ENCODE measurements at places on chromosomes 2 and 18.

DNA sequence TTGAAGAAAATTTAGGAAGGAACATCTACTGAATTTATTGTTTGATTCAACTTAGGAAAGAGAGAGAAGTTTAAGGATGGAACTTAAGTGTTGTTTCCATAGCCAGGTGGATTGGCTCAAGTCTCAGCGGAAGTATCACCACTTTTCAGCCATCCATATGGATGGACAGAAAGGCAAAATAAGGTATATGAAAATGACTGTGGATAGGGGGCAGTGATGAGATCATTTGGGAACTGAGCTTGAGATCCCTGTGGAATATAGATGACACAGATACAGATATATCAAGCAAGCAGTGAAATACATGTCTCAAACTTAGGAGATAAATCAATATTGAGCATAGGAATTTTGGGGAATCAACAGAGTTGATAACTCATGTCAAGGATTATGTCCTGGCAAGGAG lies 1462.7 kb upstream of the NXPH2 start:
- no peak for DNase-seq

- no peak for DNase-seq
Measured at GRCh38 chr2:239462671-239463506, 62.1 kb upstream of the HDAC4 start.

GRCh38 chr2:109231996-109232705 lies 103.1 kb downstream of the SH3RF3 start:
- no peak for DNase-seq

DNA sequence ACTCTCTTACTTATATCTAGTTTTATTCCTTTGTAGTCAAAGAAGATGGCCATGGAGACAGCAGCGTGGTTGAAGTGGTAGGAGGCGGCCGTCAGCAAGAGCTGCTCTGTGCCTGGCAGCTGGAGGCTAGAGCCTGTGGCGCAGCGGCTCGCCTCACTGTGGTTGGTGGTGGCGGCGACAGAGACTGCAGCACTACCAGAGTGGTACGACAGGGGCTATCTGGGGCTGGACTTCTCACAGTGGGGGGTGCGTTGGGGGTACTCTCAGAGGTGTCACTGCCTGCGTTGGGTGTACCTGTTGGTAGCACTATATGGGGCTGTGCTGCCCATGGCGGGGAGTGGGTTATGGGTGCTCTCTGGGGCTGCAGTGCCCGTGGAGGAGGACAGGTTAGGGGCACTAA lies 8.5 kb upstream of the ANKRD62 start:
- no peak for DNase-seq

DNA sequence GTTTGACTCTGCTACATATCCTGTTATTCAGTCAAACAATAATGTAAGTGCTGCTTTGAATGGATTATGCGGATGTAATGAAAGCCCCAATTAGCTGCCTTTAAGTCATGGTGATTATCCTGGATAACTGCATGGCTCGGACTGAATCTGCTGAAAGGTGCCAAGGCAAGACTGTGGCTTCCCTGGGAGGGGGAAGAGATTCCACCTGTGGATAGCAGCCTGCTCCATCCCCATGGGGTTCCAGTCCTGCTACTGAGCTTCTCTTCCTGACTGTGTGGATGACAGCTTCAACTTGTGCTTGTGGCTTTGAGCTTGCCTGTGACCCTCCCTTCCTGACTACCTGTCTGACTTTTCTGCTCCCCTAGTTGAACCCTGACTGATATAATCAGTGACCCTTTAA lies 540.0 kb upstream of the GYPC start:
- DNase-seq: no peak

GRCh38 chr2:225458431-225459117 lies 59.1 kb downstream of the NYAP2 start:
- DNase-seq: no peak

DNA sequence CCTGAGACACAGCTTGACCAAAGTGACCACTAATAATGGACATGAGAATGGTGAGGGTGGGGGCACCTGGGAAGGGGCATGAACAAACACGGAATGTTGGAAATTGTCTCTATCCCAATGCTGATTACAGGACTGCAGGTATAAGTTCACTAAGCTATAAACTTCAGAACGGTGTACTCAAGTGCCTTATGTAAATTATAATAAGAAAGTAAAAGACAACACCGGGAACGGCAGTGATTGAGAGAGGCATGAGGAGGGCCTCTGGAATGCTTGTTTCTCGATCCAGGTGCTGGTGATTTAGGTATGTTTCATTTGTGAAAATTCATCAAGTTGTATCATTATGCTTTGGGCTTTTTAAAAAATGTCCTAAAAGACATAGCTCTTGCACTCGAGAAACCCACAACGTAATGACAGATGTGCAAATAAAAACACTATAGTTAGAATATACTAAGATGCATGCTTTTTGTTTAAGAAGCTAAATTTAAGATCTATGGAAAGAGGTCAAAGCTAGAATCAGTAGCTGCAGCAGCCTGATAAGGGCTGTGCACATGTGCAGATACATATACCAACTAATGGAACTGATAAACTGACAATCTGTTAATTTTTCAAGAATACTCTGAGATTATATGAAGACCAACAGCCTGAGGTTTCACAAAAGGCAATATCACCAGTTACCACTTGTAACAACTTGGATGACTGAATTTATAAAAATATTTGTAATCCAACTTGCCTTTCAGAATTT lies 7.6 kb downstream of the HIBCH start:
- no peak for DNase-seq

- DNase-seq: no peak
Measured at GRCh38 chr2:134609924-134610513, 108.8 kb downstream of the TMEM163 start.

DNA sequence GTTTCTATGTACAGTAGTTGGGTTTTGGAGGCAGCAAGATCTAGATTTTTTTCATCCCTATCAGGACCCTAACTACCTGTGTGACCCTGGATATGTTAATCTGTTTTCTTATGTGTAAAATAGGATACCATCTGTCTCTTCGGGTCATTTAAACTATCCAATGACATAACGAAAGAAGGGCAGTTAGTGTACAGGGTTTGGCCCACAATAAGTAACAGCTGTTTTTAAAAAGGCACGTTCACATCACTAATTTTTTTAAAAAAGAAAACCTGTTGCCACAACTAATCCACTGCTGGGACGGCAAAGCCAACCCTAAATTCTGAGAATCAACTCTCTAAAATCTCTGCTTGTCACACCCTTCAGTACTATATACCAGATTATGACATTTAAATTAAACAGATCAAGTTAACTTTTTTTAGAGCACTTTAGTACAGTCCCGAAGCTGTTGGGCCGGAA lies 869 bp downstream of the USP40 start:
- DNase-seq: no peak

DNA sequence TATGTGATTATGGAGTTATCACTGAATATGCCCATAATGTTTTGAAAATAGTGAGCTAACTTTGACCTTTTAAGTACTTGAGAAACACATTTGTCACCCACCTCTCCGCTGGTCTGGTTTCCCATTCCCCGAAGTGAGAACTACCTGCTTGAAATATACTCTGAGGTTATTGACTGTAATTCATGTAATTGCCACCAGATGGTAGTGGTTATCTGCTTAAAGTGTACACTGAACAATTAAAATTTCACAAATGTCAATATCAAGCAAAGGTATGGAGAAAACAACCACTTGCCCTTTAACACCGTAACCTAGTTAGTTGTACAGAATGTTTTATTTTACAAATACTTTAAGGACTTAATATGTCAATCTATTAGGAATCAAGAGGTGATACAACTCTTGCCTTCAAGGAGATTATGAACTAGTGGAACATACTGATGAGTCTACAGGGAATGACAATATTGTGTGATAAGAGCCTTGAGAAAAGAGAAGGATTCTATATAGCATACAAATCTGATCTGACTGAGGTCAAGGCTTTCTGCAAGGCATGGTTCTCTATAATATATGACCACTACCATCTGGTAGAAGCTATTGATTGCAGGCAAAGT lies 316.8 kb upstream of the KCNH7 start:
- DNase-seq: no peak

GRCh38 chr2:77005522-77005921 lies 516.7 kb downstream of the LRRTM4 start:
- no peak for DNase-seq

DNA sequence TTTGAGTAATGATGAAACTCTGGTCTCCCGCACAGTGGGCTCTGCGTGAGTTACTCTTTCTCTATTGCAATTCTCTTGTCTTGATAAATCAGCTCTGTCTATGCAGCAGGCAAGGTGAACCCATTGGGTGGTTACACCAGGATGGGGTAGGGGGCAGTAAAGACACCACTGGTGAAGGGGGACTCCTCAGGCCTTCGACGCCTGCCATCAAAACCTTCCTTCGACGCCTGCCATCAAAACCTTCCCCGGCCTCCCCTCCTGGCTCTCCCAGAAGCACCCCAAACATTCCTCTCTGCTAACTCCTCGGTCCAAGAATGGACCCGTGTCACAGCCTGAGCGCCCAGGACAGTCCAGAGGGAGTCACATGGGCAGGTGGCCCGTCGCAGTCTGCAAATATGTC lies 4.8 kb upstream of the STARD7 start:
- no peak for DNase-seq

DNA sequence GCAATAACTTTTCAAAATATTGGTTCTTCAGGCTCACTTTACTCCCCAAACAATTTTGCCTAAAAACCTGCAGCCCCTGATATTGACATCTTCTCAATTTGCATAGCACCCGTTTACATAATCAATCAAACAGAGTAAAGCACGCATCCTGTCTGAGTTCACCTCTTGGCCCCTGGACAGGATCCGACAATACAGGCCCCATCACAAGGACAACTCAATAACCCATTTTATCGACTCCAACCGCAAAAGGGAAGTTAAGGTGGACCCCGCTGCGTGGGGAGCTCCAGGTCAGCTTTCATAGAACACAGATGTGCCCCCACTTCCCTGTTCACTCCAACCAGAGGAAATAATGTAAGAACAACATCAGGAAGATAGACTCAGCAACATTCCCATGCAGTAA lies 44.7 kb downstream of the TTC32 start:
- DNase-seq: no peak

GRCh38 chr2:39665811-39666490 lies at the start of gene TMEM178A:
TSS of gene TMEM178A (plus strand) at chr2:39665917. CDS start at chr2:39665975, 58 bp downstream.
- no peak for DNase-seq

DNA sequence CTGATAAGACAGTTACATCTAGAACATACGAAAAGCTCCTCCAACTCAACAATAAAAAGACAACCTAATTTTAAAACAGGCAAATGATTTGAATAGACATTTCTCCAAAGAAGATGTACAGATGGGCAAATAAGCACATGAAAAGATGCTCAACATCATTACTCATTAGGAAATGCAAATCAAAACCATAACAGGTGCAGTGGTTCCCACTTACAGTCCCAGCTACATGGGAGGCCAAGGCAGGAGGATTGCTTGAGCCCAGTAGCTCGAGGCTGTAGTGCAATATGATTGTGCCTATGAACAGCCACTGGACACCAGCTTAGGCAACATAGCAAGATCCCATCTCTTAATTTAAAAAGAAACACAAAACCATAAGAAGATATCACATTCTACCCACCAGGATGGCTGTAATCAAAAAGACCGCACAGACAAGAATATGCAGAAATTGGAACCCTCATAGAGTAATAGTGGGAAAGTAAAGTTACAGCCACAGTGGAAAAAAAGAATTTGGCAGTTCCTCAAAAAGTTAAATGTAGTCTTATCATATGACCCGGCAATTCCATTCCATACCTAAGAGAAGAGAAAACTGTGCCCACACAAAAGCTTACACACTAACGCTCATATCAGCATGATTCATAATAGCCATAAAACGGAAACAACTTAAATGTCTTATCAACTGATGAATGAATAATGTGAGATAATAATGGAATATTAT lies 30.5 kb upstream of the ARMC9 start:
- no peak for DNase-seq

DNA sequence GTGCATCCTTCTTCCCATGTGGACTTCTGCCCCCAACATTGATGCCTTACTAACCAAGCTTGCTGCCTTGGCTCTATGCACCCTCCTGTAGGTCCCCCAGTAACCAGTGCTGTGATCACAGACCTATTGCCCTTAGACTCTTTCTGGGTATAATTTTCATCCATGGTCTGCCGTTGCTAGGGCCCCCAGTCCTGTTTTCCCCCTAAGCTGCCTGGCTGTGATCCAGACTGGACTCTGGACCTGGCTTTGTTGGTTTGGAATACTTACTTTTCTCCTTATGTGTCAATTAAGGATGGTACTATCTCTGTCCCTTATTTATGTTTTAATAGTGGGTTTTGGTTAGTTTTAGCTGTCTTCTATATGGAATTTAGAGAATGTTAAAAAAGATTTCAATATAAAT lies 26.0 kb downstream of the ATP9B start:
- DNase-seq: no peak

- no peak for DNase-seq
Measured at GRCh38 chr18:5434425-5434824, 109.4 kb downstream of the EPB41L3 start.

GRCh38 chr18:58527285-58527951 lies 101.5 kb downstream of the ALPK2 start:
- no peak for DNase-seq

DNA sequence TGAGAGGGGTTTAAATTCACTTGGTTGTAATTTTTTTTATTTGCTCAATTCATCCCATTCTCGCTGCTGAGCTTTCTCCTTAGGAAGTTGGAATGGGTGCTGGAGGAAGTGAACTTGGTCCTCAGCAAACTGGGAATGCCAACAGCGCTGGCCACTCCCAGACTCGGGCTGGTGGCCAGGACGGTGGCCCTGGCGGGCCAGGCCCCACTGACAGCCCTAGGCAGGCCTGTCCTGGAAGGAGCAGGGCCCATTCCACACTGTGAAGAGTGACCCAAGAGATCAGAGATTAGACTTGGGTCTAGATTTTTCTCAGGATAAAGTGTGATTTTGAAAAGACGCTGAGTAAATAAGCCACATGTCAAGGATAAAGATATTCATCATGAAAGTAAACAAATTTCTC lies 132.7 kb downstream of the HDAC4 start:
- no peak for DNase-seq

DNA sequence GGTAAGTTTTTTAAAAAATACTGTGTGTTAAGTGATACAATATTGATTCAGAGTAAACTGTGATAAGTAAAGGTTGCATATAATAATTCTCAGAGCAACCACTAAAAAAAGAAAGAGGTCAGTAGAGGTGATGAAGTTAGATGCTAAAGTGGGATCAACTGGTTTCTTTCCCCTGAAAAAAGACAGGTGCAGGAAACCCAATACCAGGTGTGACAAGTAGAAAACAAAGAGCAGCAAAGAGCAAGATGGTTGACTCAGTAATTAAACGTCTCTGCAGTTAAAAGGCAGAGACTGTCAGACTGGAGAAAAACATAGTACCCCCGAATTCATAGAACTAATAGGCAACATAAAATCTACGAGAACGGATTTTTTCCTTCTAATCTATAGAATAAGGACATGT lies 128.3 kb downstream of the ATP9B start:
- DNase-seq: no peak

- no peak for DNase-seq
Measured at GRCh38 chr2:240234503-240234951, 94.1 kb upstream of the OTOS start.
